Ammon's horn (tissue), 1 donor: ENCODE measurements at places on chromosomes 1 and 21.

DNA sequence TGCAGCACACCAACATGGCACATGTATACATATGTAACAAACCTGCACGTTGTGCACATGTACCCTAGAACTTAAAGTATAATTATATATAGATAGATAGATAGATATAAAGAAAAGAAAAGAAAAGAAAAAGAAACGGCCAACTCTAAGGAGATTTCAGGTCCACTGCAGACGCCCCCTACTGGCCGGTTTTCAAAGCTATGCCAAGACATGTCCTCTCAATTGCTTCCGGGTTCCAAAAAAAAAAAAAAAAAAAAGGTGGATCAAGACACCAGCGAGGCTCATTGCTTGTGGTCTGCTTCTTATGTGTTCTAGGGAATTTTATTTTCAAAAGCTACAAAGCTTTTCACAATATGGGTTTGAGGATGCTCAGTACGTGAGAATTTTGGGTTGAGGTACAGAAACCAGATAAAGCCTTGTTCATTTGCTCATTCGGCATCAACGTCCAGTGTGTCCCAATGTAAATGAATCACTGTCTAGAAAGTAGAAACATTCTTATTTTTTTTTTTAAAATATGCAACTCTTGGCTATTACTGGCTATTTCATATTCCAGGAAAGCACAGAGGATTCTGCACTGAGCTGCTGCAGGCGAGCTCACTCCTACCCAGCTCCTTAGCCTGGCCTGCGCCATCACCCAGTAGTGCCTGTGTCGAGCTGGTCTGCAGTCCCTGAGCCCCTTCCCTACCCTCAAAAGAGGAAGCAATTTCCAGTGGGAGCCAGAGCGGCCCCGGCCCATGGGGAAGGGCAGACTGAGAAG, 643.0 kb downstream of the KIF26B start:
- no peak for DNase-seq

- no peak for DNase-seq
These were observed 83.8 kb downstream of the HSF2BP start for GRCh38 chr21:43575473-43575844.

DNA sequence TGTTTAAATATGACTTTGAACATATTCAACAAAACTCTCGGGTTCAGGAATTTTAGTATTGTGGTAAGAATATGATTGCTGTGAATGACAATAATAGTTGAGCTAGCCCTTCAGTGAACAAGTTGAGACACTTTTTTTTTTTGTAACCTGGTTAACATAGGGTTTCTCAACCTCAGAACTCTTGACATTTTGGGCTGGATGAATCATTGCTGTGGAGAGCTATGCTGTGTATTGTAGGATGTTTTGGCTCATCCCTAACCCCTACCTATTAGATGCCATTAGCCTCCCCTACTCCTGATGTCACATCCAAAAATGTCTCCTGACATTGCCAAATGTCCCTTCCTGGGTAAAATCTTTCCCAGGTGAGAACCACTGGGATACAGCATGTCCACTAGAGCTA, 113.7 kb downstream of the RUNX1 start:
- DNase-seq = no peak

GRCh38 chr1:58964428-58964827, 180.6 kb upstream of the JUN start:
- no peak for DNase-seq

DNA sequence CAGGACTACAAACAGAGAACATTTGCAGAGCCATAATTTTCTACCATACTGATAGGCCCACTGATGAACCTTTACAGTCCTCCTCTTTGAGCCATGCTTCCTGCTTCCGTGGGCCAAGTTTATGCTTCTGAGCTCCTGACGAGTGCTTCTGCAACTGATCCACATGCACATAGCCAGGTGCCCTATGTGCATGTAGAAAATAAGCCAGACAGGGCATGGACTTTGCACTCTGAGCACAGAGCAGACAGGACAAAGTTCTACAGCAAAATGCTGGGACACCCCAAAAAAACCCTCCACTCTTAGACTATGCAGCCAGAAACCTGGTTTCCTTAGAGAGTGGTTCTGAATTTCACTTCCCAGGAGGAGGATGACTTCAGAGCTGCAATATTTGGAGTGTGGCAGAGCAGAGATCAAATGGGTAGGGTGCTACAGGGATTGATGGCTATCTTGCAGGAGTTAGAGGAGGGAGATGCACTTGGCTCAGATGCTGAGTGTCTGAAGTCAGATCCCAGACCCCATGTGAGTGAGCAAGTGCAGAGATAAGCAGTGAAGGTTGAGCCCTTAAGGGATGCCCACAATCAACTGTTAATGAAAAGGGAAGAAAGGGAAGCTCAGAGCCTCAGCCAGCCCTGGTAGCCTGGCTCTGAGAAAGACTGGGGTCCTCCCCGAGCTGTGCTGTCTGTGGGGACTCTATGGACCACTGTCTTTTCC, 230.9 kb downstream of the DUSP10 start:
- no peak for DNase-seq

- DNase-seq = peak; percentile 83
These were observed 19.9 kb upstream of the EVI5 start for GRCh38 chr1:92804721-92805201.

- DNase-seq = no peak
These were observed 47.1 kb downstream of the PTGS2 start for GRCh38 chr1:186633116-186633515.

DNA sequence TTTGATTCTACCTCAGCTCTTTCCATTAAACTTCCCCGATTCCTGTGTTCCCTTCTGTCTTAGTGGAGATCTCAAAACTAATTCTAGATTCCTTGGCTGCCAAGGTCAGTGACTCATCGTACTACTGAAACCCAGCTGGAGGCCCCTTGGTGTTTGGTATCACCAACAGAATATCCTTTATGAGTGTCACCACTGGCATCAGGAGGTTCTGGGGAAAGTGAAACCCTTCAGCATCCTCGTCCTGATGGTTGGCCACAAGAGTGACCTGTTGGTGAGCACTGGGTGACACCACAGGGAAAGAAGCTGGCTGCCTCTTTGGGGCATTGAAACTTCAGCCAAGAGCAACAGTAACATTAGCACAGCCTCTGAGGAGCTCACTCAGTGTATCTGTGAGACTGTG, 9.6 kb downstream of the RAB42 start:
- no peak for DNase-seq

- no peak for DNase-seq
These were observed 25.1 kb downstream of the PRDM16 start for GRCh38 chr1:3093898-3094626.

DNA sequence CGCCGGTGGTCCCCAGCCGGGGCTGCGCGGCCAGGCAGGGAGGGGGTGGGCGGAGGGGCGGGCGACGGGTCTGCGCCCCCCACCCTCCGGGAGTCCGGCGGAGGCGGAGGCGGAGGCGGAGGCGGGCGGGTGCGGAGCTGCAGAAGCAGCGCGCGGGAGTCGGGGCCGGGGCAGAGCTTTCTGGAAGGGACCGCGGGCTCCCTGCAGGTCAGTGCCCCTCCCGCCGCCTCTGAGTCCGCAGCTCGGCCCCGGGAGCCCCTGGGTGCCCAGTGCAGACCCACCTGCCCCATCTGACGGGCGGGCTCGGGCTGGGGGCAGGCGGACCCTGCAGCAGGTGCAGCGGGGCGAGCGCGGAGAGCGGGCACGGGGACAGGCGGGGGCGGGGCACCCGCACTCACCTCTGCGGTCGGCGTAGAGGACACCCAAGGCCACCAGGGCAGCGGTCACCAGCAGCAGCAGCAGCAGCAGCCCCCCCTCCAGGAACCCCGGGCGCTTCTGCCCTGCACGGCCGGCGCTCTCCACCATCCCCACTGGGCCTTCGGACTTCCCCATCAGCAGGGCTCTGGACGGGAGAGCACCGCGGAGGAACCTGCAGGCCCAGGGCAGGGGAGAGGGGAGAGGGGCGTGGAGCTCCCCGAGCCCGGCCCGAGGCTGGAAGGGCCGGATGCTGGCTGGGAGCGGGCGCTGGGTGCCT, 3.7 kb downstream of the MMEL1 start:
- no peak for DNase-seq

DNA sequence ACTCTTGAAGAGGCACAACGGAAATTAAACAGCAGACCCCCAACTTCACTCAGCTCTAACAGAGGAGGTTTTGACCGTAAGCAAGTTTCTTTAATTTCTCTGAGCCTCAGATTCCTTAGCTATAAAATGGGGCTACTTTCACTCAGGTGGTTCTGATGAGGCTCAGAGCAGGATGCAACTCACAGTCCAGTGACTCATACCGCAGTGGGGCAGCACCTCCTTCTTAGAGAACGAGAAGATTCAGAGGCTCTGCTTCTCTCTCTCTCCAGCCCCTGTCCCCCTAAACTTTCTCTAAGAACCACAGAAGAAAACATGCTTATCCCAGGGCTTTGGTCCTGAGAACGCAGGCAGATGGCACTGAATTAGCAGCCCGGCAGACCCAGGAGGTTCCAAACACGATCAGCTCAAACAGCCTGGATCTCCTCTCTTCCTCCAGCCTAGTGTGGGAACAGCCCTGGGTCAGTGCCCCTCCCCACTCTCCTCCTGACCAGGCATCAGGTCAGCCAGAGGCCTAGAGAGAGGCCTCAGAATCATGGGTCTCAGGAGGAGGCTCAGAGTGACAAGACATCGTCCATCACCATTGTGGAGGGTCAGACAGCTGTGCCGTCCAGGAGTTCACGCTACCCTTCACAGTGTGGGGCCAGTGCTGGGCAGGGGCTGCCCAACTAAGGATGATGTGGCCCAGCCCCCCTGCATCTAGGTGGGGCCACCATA, 433.0 kb downstream of the PTPRU start:
- no peak for DNase-seq

GRCh38 chr1:210754878-210755665, 378.9 kb downstream of the KCNH1 start:
- DNase-seq = peak; percentile 50

GRCh38 chr1:115829023-115829674, 11.8 kb downstream of the NHLH2 start:
- peak; percentile 62 for DNase-seq

- DNase-seq = no peak
These were observed 16.7 kb downstream of the CAMTA1 start for GRCh38 chr1:6801966-6802365.

DNA sequence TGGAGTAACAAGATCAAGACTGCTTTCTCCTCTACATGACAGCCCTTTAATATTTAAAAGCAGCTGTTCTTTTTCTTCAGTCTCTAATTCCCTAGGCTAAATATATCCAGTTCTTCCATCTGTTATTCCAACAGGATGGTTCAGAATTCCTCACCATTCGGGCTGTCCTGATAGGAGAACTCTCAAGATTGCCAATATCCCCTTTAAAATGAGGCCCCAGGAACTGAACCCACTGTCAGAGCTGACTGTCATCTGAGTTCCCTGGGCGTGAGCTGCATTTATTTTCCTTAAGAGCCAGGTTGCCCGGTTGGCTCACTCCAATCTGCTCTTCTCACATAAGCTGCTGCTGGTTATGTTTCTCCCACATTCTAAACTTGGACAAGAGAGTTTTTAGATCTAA, 177.6 kb downstream of the MIS18A start:
- no peak for DNase-seq

- DNase-seq = no peak
These were observed 19.5 kb upstream of the TTC39A start for GRCh38 chr1:51349862-51350261.

GRCh38 chr1:37931361-37932158, 15.3 kb downstream of the INPP5B start:
- DNase-seq = peak; percentile 96

DNA sequence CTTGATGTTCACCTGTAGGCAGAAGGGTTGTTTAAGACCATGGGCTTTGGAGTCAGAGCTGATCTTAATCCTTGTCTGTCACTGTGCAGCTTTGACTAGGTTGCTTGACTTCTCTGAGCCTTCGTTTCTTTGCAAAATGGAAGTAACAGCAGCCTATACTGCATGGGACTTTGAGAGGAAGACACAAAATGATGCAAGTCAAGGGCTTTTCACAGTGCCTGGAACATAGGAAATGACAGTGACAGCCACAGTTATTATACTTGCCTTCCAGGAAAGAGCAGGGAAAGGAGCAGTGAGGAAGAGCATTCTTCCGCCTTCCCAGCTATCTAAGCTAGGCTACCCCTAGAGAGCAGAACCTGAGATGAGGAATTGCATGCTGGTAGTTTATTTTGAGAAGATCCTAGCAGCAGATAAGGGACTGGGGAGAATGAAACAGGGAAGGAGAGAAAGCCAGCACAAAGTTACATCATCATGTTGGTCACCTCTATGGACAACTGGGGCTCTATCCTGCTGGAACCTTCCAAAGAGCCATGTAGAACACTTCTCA, 3.1 kb downstream of the CSF3R start:
- DNase-seq = no peak

DNA sequence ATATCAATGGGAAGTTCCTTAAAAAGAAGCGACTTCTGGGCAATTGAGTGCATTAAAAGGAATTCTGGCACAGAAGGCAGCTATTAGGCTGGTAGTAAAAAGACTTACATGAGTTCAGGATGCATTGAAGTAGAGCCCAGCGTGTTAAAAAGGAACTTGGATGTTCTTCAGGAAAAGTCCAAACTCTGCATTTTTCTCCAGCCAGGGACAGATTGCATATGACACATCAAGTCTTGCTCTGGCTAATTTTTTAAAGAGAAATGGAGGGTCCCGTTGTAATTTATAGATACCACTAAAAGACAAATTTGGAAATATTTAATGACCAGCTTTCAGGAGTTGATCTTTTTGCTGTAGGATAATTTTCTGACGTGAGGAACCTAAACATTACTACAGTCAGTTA, 1.2 kb downstream of the TPRG1L start:
- no peak for DNase-seq

DNA sequence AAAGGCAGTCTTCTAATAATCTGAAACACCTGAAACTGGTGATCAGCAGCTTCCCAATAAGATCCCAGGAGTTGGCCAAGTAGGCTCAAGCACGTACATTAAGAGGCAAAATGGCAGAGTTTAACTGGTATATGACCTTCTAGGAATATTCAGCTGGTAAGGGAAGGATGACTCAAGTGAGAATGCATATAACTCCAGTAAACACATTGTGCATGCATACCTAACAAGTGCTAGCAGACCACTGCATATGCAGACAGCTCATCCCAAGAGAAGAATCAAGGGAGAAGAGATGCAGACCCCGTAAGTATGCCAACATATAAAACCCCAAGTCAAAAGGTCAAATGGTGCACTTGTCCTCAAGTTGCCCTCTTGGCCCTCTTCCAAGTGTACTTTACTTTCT, 73.0 kb upstream of the ZRANB2 start:
- no peak for DNase-seq

GRCh38 chr1:54611621-54612020, 11.7 kb downstream of the FAM151A start:
- DNase-seq = no peak

DNA sequence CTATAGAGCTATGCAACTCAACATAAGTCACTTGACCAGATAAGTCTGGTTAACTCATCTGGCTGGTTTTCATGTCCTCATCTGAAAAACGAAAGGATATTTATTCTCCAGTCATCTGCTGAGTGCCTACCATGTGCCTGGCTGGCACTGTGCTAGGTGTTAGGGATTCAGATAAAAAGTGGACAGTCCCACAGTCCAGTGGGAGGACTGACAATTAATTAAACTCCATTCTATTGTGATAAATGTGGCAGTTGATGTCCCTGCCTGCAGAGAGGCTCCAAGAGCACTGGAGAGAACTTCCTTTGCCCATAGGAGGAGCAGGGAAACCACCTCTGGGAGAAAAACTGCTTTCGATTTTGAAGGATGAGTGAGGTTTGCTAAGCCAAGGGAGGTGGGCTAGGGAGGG, 5.4 kb downstream of the NUAK2 start:
- no peak for DNase-seq
